ENCODE measurements at places on chromosomes 2 and 18.

DNA sequence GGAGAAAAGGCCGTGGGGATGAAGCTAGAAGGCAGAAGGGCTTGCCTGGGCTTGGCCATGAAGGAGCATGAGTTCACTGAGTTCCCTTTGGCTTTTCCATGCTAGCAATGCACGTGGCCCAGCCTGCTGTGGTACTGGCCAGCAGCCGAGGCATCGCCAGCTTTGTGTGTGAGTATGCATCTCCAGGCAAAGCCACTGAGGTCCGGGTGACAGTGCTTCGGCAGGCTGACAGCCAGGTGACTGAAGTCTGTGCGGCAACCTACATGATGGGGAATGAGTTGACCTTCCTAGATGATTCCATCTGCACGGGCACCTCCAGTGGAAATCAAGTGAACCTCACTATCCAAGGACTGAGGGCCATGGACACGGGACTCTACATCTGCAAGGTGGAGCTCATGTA lies 2.9 kb downstream of the CTLA4 start:
- no peak for ATAC-seq

DNA sequence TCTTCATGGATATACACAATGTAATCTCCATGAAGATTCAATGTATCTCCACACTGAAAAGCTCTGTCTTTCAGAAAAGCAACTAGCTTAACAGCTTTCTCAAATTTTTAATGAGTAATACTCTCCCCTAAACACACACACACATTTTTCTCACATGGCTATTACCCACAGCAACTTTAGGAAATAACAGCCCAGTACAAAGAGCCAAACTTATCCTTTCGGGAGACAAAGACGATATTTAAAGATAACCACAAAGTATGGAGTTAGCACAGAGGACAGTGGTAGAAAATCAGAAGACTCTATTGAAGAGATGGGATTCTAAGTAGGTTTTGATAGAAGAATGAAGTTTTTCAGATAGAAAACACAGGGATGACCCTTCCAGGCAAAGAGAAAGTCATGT lies 394.9 kb upstream of the TRIB2 start:
- ATAC-seq = no peak

DNA sequence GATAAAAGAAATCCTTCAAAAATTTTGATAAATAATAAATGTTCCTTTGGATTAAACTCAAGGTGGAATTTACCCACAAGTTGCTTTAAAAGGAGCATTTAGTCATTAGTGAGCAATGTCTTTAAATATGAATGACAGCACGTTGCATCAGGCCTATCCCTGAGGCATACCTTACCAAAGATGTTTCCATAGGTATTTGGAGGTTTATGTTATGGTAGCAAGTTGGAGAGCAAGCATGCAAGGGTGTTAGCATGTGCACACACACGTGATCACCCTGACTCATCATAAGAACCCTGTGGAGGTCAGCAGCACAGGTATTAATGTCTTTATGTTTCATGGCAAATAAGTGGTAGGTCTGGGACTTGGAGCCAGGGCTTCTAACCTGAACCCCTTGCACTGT lies 159.9 kb downstream of the ACTR3 start:
- no peak for ATAC-seq

DNA sequence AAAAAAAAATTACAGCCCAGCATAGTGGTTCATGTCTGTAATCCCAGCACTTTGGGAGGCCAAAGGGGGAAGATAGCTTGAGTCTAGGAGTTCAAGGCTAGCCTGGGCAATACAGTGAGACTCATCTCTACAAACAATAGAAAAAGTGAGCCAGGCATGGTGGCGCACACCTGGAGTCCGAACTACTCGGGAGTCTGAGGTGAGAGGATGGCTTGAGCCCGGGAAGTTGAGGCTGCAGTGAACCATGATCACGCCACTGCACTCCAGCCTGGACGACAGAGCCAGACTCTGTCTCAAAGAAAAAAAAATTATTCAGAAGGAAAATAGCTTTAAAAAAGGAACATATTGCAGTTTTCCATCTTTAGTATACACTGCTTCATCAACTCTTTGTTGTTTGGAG lies 47.8 kb downstream of the CYP27C1 start:
- no peak for ATAC-seq

GRCh38 chr2:20478961-20479360 lies 32.1 kb downstream of the RHOB start:
- no peak for ATAC-seq

- no peak for ATAC-seq
These were observed 82.5 kb downstream of the TNFRSF11A start for GRCh38 chr18:62407660-62408059.

DNA sequence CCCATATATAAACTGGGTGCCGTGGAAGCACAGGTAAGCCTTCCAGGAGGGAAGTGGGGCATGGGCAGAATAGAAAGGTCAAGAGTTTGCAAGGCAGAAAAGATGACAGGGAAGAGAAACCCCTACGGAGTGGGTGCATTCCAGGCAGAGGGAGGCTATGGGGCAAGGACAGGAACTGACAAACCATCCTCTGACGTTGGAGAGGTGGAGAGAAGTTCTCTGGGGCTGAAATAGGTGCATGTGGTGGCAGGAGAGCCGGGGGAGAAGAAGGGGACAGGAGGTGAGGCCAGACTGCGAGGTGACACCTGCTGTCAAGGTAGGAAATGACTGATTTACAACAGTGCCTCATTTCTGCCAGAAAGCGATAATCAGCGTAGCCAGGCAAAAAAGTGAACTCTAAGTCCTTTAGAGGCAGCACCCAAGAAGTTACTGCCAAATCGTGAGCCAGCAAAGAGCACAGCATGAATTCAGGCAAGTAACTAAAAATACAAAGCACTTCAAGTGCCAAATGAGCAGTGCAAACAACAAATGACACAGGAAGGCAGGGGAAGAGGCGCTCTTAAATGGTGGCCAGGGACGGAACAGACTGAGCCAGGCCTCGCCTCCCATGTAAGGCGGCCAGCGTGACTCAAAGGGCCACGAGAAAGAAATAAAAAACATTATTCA lies 113.3 kb upstream of the ACVR1C start:
- ATAC-seq = peak; percentile 14

DNA sequence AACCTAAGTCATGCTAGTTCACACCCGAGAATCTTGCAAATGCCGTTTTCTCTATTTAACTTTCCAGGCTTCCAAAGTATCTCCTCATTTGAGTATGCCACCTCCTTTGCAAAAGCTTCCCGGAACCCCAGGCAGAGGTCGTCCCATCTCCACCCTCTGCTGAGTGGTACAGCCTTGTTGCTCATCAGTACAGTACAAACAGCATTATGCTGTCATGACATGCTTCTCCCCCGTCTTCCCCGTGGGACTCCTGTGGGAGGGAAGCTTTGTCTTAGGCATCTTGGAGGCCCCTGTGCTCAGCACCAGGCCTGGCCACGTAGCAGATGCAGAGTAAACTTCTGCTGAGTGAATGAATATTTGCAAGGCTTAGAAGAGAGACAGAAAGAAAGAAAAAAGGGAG lies 102.7 kb downstream of the CDCA7 start:
- no peak for ATAC-seq

Data from stimulated activated memory B cell treated with anti-CD40 and anti-IgM and Interleukin-4, amounts not matched to agents 10 μg/mL and 1 μg/mL and 100 μg/mL, for 72 hours (primary cell).